ENCODE measurements at places on chromosomes 7 and 10.

- no peak for DNase-seq
Measured at GRCh38 chr7:30699706-30700495, 17.6 kb upstream of the CRHR2 start.

GRCh38 chr10:116888380-116889055, 39.2 kb downstream of the ENO4 start:
- no peak for DNase-seq

DNA sequence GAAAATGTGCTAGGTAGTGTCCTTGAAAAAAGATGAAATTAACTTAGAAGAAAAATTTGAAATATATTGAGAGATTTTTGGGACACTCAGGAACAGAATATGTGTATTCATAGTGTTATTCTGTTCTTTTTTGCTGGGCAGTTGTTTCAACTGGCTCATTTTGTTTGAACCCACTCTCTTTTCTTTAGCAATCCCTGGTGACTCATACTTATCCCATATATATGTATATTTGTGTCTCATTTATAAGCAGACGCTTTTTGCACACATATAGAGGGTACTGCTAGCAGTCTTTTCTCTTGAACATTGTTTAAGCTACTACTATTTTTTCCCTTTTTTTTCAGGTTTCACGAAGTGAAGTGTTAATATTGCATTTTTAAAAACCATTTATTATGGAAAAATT, 1.9 kb downstream of the EXOC6 start:
- no peak for DNase-seq

DNA sequence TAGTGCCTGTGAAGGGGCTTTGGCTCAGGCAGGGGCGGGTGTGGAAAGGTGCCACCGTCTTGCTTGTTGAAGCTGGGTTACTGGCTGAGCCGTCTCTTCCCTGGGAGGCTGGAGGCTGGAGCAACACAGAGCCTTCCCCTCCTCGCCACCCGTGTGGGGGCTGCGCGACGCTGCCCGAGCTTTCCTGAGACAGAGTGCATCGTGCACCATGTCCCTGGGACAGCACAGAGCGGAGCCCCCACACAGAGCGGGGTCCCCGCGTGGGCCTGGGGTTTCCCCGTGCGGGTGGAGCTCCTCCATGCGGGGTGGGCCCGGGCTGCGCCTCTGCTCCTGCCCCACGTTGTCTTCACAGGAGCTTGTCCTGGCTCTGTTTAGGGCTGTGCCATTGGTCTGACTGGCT, 69.9 kb downstream of the INPP5A start:
- no peak for DNase-seq

DNA sequence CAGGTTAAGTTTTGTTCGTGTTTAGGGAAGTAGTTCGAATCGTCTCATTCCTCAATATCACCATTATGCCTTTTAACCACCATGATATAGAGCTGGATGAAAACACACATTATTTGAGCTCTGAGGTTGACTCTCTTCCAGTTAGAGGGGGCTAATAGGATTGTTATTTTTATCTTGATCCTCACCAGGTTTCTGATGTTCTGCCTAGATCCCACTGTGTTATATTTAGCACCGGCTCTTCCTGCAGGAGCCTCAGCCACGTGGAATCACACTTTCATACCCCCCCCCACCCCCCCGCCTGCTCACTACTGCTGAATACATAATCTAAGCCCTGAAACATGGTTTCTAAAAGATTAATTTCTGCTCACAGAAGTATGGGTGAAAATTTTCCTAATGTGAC, 88.3 kb downstream of the NRCAM start:
- no peak for DNase-seq

DNA sequence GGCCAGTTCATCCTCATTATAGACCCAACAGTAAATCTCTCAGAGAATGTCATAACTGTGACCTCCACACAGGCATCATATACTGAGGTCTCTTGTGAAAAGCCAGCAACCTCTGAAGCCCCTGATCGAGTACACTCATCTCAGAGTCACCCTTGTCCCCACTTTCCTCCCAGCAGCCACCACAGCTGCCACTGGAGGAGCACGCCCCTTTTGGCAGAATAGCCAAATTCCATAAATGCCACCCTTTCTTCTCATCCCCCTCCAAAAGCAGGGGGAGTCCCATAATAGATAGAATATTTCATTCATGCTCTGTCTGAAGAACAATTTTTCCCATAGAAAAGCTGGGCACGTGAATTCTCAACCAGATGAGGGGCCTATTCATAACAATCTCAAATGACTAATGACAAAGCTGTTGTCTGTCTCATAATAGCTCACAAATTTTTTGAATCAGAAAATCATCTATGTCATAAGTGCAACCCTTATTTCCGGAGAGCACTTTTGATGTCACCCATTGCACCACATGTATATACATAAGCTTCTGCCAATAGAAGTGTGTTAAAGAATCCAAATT, 47.4 kb downstream of the SGMS1 start:
- DNase-seq: no peak

DNA sequence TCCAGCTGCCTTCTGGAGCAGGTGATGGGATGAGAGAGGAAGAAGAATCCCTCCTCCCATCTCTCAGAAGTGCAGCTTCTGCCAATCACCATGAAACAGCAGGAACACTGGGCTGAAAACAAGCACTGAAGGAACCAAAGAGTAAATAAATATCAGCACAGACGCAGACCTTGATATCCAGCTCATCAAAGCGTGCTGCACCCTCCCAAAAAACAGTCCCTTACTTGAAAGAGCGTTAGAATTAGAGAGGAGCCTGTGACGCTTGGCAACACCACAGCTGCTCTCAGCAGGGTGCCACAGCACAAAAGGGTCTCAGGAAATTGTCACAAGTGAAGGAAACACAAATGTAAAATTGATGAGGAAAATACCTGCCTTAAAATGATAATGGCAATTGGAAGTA, 39.5 kb downstream of the KLF6 start:
- no peak for DNase-seq

- no peak for DNase-seq
Measured at GRCh38 chr10:111175787-111176186, 99.0 kb downstream of the ADRA2A start.

DNA sequence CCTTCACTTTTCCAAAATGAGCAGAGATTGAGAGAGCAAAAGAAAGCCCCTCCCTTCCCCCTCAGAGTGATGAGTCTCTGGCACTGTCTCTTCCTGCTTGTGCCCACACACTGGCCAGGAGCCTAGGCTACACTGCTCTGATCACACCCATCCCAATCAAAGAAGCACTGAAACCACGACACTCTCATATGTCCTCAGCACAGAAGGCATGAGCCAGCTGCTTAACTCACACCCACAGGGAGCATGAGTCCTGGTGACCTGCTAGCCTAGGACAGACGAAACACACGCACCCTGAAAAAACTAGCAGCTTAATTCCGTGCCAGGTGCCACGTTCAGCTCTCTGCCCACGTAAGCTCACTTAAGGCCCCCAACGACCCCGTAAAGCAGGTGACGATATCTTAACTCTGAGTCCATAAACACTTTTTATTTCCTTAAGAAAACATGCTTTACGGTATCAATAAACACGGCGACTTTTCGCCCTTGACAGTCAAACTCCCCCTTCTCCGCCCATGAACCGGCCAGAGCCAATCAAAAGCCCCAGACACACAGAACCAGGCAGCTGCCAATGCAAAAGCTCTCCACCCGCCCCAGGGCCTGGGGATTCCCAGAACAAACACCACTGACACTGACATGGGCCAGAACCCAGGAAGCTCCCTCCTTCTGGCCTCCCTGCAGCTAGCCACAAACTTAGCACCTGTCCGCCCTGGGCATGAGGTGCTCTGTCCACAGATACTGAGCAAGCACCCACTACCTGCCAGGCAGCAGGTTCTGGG, 69.0 kb downstream of the TNRC18 start:
- DNase-seq: no peak

GRCh38 chr10:8039321-8039881, 15.1 kb upstream of the GATA3 start:
- DNase-seq: no peak

DNA sequence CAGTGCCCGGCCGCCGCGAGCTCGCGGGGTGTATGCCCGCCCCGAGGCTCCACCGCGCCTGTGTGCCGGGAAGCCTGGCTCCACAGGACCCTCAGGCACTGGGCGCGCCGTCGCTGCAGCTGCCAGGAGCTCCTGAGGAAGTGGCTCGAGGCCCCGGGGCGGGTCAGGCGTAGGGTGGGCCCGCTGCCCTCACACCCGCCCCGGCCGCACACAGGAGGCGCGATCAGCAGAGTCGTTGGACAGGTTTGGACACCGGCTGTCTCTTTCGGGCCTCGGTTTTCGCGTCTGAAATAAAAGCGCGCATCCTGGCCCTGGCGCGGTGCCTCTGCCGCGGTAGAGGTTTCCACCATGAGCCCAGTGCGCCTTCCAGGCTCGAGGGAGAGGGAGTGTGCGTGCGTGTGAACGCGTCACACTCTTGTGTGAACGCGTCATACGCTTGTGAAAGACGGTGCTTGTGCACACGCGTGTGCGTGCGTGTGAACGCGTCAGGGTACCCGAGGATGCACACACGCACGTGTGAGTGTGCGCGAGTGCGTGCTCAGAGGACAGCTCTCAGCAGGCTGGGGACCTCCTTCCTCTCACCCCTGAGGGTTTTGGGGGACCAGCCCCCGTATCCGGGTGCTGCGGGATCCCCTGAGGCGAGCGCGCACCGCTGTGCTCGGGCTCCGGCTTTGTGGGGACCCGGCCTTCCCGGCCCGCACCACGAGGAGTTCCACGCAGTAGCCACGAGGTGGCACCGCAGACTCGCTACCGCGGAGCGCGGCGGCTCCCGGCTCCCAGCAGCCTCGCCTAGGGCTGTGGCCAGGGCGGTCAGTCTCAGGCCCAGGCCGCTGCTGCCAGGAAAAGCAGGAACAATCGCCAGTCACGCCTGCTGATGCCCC, 83.8 kb downstream of the BMS1 start:
- peak; percentile 54 for DNase-seq

GRCh38 chr7:159116581-159117339, 27.9 kb downstream of the VIPR2 start:
- DNase-seq: no peak

DNA sequence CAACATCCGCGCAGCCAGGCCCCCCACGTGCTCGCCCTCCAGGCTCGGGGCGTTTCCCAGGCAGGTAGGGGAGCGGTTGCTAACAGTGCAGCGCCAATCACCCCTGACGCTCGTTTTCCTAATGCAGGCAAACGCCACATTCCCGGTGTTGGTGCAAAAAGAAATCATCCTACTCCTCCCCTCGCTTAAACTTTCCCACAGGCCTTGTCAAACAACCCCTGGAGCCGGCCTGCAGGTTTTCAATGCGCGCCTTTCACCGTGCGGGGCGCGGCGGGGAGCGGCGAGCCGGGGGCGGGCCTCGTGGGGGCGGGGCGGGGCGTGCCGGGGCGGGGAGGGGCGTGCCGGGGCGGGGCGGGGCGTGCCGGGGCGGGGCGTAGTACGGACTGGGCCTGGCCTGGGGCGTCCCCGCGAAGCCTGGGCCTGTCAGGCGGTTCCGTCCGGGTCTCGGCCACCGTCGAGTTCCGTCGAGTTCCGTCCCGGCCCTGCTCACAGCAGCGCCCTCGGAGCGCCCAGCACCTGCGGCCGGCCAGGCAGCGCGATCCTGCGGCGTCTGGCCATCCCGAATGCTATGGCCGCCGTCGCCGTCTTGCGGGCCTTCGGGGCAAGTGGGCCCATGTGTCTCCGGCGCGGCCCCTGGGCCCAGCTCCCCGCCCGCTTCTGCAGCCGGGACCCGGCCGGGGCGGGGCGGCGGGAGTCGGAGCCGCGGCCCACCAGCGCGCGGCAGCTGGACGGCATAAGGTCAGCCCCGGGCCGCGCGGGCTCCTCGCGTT, at the start of gene ECHDC3:
TSS of gene ECHDC3 (plus strand) at position 374 of the 770 bp plus-strand sequence. CDS start at position 569, 195 bp downstream.
- peak; percentile 39 for DNase-seq

DNA sequence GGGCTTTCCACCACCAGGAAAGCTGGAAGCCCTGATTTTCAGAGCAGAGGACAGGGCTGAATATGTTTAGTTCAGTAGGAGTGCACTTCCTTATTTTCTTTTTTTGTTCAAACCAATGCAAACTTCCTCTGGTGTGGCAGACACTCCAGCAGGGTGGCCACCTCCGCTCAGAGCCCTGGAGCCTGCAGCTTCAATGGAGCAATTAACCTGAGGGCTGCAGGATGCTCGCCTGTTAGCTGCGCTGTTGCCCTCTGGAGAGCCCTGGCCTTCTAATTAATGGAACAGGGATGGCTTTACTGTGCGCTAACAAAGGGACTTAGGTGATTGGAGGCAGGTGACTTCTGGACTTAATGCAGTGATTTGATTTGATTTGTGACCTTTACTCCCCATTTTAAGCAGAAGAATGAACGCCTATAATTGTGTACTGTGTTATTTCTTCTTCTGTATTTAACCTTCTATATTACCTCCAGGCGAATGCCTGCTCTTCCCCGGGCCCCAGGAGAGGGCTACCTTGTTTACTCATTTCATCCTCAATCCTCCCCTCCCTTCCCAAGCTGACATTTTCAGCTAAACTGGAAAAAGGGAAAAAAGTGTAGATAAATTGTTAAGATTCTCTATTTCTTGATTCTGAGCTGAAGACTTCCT, 123.0 kb upstream of the CTBP2 start:
- no peak for DNase-seq

- no peak for DNase-seq
Measured at GRCh38 chr10:48384699-48384982, 78.2 kb downstream of the MAPK8 start.

DNA sequence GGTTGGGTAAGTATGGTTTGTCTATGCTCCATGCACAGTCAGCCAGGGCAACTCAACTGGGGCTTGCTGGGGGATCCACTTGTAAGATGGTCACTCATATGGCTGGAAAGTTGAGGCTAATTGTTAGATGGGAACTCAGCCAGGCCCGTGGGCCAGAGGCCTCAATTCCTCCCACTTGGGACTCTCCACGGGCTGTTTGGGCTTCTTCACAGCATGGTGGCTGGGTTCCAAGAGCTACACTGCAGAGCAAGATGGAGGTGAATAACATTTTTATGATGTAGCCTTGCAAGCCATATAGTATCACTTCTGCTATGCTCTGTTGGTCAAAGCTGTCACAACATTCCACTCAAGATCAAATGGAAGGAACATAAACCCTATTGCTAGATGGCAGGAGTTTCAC, 39.2 kb downstream of the ELMO1 start:
- no peak for DNase-seq

- no peak for DNase-seq
Measured at GRCh38 chr7:3143869-3144775, 100.5 kb upstream of the CARD11 start.

DNA sequence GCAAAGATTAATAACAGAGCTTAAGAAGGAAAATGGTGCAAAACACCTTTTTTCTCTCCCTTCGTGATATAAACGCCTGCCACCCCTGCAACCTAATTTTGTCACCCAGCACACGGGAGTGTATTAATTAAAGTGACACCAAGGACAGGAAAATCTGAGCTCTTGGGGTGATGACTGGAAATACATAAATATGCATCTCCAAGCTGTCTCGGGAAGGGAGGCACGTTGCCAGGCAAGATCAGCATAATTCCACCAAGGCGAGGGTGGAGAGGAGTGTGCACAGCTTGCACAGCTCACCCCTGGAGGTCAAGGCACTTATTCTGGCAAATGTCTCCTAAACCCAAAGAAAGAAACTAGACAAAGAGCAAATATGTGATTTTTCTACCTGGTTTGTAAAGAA, 700.9 kb downstream of the GRID1 start:
- no peak for DNase-seq

GRCh38 chr10:117163954-117164548, 26.0 kb upstream of the VAX1 start:
- no peak for DNase-seq
